ENCODE measurements at places on chromosomes 7 and 10.

GRCh38 chr7:150524018-150524417 lies 9.3 kb downstream of the GIMAP7 start:
- DNase-seq = no peak

- no peak for DNase-seq
Measured at GRCh38 chr7:7992506-7992905, 23.9 kb downstream of the GLCCI1 start.

DNA sequence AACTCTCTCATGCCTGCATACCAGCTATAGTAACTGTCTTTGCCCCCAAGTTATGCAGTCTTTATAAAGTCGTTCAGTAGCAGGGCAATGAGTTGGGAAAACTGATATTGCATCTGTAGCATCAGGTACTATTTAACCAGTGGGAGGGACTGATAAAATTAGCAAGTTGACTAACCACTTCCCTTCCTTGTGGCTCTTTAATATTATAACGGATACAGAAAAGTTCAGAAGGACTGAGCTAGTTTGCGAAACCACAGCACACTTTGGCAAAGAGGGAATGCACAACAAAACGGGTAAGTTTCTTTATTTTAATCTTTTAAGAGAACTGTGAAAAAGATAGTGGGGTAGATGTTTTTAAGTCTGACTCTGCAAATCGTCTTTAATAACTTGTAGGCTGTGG lies 205.3 kb upstream of the HDAC9 start:
- DNase-seq = peak; percentile 41

GRCh38 chr10:44311563-44312051 lies 73.3 kb downstream of the CXCL12 start:
- DNase-seq = no peak

- DNase-seq = no peak
Measured at GRCh38 chr10:13404791-13405190, 56.7 kb upstream of the SEPHS1 start.

DNA sequence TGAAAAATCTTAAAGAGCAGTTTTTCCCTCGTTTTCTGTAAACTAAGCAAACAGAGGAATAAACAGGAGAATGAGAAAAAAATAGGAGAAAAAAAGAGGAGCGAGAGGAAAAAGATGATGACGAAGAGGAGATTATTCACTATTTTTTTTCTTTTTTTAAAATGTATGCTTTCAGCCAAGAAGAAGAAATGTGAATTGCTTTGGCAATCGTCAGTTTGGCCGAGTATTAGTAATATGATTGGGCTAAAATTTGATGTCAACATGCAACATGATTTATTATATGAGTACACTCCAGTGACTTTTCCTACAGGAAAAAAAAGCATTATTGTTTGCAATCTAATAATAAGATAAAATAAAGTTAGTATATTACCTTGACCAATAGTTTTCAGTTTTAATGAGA lies 26.3 kb downstream of the VWDE start:
- DNase-seq = no peak

DNA sequence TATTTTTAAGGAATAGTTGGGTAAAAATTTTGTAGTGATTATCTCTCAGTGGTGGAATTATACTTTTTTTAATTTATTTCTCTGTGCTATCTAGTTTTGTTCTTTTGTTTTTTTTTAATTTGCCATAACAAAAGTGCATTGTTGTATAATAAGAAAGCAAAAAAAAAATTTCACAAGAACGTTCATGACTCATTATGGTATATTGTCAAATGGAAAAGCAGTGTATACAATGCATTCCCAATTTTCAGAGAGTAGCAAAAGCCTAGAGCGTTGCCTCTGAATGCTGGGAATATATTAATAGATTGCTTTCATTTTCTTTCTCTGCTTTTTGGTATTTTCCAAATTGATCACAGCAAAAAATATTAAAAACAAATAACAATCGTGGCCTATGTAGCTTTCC lies 46.3 kb upstream of the GPAM start:
- DNase-seq = no peak

DNA sequence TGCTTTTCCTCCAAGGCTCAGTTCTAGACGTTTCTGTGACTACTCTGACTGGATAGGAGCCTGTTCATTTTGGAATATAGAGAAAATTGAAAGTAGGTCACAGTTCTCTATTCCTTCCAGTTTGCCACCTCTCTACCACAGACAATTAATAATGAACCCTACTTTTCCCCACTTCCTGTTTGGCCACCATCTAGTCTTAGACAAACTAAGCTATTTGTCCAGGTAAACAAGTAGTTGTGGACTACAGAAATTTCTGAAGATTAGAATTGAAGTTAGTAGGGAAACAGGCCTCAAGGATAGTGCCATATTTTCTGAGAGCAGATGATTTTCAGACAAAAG lies 87.0 kb downstream of the AUTS2 start:
- DNase-seq = no peak

DNA sequence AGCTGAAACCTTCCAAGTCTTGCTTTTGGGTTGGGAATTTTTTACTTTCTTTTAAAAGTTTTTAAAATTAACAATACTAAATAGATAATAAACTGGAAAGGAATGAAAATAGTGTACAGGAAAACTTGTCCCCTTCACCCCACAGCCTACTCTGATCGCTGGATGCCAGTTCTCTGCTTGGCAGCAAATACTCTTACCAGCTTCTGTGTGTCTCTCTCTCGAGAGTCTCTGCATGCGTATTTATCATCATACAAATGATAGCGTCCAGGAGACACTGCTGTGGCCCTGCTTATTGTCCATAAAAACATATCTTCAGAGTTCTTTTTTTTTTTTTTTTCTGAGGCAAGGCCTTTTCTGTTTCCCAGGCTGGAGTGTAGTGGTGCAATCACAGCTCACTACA lies 101.5 kb downstream of the CCNY start:
- no peak for DNase-seq

GRCh38 chr10:80090121-80090520 lies 11.7 kb downstream of the TMEM254 start:
- DNase-seq = no peak

- no peak for DNase-seq
Measured at GRCh38 chr10:22453320-22453719, 108.0 kb downstream of the SPAG6 start.

GRCh38 chr7:155107126-155107525 lies 37.0 kb downstream of the HTR5A start:
- DNase-seq = no peak

DNA sequence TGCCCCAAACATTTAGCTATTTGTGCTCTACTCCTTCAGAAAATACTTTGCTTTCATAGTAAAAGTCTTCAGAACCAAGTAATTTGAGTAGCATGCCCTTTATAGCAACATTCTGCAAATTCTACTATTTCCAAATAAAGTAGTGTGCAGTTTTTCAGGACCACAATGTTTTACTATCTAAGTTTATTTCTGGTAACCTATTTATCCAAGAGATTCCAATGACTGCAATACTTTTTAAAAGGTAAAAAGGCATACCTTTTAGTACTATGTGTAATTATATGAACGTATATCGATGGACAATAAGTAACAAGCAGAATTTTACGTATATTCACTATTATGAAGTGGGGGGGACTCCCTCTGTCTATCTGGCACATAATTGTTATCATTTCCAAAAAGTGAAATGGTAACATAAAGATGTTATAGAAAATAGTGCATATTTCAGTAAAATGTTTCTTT lies 6.9 kb upstream of the CAV2 start:
- DNase-seq = no peak

DNA sequence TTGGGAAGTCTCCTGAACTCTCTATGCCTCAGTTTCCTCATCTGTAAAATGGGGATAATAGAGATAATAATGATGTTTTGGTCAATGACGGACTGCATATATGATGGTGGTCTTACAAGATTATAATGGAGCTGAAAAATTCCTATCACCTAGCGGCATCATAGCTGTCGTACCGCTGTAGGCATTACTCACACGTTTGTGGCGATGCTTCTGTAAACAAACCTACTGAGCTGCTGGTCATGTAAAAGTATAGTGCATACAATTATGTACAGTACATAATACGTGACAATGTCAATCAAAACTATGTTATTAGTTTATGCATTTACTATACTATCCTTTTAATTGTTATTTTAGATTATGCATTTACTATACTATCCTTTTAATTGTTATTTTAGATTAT lies 339.1 kb upstream of the NPVF start:
- no peak for DNase-seq

GRCh38 chr10:126561294-126561920 lies 109.1 kb downstream of the C10orf90 start:
- no peak for DNase-seq

DNA sequence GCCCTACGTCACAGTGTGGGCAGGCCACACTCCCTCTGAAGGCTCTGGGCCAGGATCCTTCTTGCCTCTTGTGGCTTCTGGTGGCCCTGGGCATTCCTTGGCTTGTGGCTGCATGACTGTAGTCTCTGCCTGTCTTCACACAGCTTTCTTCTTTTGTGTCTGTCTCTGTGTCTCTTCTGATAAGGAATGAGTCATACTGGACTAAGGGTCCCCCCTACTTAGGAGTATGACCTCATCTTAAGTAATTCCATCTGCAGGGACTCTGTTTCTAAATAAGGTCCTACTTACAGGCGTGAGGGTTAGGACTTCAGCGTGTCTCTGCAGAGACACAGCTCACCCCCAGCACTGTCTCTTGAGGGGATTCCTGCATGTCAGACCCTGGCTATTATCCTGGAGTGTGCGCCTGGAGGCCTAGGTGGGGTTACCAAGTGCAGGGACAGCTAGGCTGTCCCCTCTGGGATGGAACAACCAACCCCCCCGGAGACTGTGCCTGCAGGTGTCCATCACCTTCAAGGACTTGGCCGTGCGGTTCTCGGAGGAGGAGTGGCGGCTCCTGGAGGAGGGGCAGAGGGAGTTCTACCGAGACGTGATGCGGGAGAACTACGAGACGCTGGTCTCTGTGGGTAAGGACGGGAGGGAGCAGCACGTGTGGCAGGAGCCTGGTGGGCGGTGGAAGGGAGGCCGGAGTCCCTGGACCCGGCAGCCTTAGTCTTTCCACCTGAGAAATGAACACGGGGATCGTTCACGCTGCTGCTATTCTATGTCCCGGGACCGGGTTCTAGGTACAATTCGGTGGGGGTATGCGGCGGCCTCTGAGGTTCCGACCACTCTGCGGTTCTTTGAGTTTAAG lies 54.1 kb downstream of the ZNF467 start:
- no peak for DNase-seq

DNA sequence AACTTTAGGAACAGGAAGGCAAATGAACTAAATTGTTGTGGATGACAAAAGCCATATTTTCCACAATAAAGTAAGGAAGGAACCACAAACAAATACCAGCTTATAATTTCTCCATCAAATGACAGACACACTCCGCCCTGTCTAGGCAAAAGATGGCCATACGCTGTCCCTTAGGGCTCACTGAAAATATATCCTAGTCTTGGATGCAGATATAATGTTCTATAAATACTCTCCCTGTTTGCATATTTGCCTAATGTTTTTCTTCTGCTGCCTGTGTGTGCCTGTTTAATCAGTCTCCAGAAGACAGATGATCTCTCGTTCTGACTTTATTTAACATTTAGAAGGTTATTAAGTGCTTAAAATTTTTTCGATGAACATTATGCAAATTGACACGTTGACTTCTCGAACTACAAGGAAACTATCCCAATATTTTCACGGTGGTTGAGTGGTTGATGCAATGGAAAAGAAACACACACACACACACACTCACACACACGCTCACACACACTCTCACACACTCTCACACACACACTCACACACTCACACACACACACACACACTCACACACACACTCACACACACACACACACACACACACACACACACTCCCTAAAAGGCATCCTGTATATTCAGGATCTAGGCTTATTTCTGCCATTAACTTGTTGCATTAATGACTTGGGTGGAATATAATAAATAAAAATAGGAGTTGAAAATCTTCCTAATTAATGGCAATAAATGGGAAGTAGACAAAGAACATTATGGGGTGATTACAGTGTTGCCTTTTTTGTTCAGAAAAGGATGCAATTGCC lies 297.1 kb downstream of the PRPF18 start:
- DNase-seq = no peak

DNA sequence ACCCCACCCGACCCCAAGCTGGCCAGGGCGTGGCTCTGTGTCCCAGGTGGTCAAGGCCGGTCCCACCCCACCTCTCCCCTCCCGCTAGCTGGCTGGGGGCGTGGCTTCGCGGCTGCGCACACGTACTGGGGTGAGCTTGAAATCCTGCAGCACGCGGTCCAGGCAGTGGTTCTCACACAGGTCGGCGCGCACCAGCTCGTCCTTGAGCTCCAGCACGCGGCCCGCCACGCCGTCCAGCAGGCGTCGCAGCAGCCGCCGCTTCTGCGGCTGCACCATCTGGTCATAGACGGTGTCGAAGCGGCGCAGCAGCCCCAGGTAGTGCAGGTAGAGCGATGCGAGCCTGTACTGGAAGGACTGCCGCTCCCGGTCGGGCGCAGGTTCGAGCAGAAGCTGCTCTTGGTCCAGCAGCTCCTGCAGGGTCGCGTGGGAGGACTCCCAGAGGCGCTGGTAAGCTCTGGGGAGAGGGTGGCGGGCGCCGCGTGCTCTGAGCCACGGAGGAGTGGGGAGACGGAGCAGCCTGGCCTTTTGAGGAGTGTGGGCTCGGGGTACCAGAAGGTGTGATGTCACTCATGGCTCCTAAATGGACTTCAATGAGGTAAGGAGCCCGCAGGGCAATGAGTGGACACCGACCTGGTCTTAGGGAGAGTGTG lies 5.8 kb downstream of the H2BK1 start:
- no peak for DNase-seq

- no peak for DNase-seq
Measured at GRCh38 chr7:44867073-44867995, 18.0 kb downstream of the PURB start.

- no peak for DNase-seq
Measured at GRCh38 chr7:115679423-115679822, 351.1 kb downstream of the TFEC start.

- no peak for DNase-seq
Measured at GRCh38 chr10:103196516-103196915, 3.4 kb upstream of the NT5C2 start.

- no peak for DNase-seq
Measured at GRCh38 chr10:70541736-70542564, 60.6 kb downstream of the PRF1 start.

DNA sequence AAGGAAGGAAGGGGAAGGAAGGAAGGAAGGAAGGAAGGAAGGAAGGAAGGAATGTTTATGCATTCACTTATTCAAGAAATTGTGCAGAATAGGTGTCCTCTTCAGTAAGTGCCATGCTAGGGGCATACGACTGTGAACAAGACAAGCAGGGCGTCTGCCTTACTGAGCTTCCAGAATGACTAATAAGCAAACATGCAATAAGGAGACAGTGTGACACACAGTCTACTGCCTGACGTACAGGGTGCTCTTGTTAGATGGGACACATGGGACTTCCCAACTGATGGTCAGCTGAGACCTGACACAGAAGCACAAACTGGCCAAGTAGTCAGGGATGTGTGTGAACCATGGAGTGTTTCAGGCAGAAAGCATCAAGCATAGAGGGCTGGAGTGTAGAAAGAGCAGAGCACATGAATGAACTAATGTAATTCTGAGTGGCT lies 18.2 kb downstream of the DNAJC12 start:
- DNase-seq = no peak

DNA sequence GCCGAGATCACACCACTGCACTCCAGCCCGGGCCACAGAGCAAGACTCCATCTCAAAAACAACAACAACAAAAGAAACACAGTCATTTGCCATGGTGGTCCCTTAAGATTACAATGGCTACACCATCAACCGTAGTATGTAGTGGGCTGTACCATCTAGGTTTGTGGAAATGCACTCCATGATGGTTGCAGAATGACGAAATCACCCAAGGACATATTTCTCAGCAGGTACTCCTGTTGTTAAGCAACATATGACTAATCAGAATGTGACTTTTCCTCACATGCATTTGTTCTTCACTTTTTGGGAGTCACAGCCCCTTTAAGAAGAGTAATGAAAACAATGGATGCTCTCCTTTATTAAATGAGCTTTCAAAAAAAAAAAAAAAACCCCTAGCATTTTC lies 11.0 kb downstream of the SVIL start:
- DNase-seq = no peak

- no peak for DNase-seq
Measured at GRCh38 chr7:82726038-82726800, 282.6 kb upstream of the CACNA2D1 start.
